ENCODE measurements at places on chromosomes 7 and 10.

DNA sequence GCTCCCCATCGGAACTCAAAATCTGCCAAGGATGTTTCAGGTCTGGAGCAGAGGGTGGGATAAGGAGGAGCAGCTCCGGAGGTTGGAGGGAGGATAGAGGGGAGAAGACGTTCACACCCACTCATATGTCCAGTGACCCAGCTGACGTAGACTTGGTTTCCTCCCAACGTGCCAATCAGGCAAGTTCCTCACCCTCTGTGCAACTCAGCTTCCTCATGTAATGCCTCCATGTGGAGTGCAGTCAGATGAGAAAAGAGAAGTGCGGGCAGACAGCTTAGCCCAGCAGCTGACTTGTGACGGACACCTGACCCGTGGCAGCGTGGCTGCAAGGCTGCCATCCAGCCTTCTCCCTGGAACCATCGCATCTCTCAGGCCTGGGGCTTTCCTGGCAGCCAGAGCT, 86.8 kb downstream of the NPTX2 start:
- DNase-seq, result no peak

GRCh38 chr10:21528236-21529031, 3.0 kb upstream of the SKIDA1 start:
- no peak for DNase-seq

DNA sequence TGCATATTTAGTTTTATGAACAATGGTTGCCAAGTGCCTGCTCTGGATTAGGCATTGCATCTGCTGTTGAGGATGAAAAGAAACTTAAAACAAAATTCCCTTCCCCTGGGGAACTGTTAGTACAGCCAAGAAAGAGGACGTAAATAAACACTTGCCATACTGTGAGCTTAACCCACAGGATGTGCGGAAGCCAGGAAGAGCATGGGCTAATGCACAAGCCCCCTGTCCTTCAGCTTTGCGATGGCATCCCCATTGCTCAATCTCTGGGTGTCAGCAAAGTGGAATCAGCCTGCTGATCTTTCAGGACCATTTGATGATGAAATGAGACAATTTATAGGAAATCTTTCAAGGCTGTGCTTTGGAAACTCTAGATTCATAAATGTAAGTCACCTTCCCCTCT, 399.9 kb upstream of the IGFBP3 start:
- no peak for DNase-seq

DNA sequence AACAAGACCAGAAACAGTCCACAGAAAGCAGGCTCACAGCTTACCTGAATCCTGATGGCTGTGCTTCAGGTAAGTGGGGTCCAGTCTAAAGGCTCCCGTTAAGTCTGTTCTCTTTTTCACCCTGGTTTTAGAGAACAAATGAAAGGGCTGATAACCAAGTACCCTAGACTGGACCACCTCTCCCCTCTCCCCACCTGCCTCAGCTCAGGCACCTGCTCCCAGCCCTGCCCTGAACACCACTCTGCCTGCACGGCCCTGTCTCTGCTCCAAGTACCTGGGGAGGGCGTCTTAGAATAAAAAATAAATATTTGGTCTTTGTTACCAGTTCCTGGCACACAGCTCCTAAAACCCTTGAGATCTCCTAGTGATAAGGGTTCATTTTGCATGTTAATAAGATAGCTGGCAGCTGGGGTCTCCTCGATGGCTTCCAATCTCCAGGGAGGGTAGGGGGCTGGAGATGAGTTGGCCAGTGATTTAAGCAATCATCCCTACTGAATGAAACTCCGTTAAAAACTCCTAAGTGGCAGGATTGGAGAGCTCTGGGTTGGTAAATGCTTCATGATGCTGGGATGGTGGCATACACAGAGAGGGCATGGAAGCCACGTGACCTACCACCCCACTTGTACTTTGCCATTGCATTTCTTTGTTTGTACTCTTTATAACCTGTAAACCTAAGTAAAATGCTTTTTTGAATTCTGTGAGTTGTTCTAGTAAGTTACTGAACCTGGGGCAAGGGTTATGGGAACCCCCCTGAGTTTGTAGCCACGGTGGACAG, 29.8 kb upstream of the FIGNL1 start:
- no peak for DNase-seq

- DNase-seq, result no peak
Observed at GRCh38 chr10:102744374-102745051, 765 bp downstream of the WBP1L start.

DNA sequence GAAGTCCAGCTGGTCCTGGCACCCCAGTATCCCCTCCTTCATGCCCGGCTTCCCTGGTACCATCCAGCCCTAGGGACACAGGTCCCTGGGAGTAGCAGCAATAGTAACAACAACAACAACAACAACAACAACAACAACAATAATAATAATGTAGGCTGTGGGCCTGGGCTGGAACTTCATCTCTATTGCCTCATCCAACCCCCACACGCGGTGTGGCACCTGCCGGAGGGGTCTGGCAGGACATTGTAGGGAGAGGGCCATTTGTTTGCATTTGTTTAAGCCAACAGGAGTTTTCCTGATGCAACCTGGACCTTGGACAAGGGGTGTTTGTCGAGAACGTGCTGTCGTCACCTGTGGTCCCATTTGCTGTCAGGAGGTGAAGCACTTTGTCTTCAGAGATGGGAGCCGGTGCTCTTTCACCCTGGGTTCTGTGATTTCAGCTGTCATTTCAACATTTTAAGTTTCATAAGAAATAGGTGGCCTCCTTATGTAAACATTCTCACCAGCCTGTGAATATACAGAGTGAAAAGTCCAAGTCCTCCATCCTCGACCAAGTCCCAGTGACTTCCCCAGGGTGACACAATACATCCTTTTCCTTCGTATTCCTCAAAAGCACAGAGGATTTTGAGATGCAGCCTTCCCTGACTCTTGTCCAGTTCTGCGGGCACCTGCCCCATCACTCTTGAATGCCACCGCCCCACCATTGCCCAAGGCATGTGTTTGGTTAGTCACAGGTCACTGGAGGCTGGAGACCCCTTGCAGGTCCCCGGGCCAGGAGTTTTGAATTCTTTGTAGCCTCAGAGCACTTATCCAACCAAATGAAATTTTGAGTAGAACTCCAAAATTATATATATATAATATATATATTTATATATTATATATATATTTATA, 9.2 kb downstream of the LHPP start:
- no peak for DNase-seq

GRCh38 chr7:8251195-8251594, 10.8 kb downstream of the ICA1 start:
- no peak for DNase-seq

GRCh38 chr7:131173145-131173890, 154.4 kb upstream of the MKLN1 start:
- no peak for DNase-seq

DNA sequence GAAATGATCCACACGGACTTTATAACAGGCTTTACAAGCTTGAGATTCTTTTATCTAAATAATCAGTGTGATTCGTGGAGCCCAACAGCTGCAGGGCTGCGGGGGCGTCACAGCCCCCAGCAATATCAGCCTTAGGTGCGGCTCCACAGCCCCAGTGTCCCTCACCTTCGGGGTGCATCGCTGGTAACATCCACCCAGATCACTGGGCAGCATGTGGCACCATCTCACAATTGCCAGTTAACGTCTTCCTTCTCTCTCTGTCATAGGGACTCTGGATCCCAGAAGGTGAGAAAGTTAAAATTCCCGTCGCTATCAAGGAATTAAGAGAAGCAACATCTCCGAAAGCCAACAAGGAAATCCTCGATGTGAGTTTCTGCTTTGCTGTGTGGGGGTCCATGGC, 155.6 kb downstream of the EGFR start:
- DNase-seq, result no peak

DNA sequence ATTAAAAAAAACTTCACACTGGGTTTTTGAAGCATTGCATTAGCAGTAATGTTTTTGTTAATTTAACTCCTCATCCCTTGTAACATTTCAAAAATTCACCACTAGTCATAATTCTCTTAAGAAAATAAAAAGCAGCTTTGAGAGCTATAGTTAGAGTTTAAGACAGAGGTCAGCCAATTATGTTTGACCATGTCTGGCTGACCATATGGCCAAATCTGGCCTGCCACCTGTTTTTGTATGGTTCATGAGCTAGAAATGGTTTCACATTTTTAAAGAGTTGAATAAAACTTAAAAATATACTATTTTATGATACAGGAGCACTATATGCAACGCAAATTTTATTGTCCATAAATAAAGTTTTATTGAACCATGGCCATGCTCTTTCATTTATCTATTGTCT, 73.0 kb upstream of the LRRTM3 start:
- DNase-seq, result no peak

- no peak for DNase-seq
Observed at GRCh38 chr7:44217852-44218402, 17.1 kb downstream of the YKT6 start.

- no peak for DNase-seq
Observed at GRCh38 chr10:4586776-4587175, 239.2 kb upstream of the AKR1E2 start.

DNA sequence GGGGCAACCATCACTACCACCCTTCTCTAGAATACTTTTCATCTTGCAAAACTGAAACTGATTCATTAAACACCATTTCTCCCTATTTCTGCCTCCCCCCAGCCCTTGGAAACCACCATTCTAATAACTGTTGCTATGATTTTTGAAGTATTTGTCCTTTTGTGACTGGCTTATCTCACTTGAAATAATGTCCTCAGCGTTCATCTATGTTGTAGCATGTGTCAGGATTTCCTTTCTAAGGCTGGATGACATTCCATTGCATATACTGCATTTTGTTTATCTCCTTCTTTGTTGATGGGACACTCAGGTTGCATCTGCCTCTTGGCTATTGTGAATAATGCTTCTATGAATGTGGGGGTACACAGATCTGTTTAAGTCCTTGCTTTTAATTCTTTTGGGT, 327.6 kb upstream of the ZNF32 start:
- DNase-seq, result no peak
